ENCODE measurements at places on chromosomes 7 and 10.

GRCh38 chr10:88982366-88982765 is 8.2 kb upstream of the FAS start:
- DNase-seq = no peak

DNA sequence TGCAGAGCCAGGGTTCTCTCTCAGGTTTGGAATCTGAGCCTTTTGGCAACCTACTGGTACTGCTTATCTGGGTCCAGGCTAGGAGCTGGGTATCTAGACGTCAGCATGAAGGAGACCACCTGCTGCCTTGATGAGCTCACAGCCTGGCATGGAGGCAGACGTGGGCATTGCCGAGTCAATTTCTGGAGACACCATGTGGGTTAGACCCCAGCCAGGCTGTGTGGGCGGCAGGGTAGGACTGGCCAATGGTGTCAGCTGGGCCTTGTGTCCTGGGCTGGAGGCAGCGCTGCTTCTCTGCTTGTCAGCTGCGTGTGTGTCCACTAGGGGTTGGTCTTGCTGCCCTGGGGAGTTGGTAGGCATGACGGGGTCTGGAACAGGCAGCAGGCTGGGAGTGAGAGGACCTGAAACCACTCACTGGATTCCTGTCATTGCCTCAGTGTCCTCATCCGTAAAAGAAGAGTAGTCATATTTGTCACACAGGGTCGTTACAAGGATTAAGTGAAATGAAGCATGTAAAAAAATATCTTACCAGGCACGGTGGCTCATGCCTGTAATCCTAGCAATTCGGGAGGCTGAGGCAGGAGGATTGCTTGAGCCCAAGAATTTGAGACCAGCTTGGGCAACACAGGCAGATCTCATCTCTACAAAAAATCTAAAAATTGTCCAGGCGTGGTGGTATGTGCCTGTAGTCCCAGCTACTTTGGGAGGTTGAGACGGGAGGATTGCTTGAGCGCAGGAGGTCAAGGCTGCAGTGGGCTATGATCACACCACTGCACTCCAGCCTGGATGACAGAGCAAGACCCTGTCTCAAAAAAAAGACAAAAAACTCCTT is 31.7 kb upstream of the ANKRD2 start:
- DNase-seq = no peak

DNA sequence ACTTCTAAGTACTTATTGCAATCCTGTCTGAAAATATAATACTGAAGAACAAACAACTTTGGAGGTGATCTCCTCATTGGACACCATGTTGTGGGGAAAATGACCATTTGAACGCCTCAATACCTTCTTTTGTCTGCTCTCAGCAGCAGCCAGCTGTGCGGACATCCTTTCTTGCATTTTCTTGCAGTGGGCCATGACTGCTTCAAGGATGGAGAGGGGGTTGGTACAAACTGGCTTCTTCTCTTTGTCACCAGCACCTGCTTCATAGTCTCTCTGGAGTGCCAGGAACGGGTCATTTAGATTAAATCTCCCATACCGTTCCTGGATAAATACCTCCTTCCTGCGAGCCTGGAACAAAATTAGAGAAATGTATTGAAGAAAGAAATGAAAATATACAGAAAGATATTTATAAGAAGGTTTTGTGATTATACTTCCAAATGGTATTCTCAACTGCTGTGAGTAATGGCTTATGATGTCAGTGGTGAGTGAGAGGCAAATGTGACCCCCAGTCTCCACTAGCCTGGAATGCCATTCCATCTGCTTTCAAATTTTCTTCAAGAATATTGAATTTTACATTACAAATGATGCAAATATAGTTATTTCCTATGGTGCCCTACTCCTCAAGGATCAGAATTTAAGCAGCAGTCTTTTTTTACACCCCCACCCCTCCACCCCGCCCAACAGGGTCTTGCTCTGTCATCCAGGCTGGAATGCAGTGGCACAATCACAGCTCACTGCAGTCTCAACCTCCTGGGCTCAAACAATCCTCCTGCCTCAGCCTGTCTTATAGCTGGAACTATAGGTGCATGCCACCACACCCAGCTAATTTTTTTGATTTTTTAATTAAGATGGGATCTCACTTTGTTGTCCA is 62.4 kb downstream of the CTTNBP2 start:
- DNase-seq = no peak

DNA sequence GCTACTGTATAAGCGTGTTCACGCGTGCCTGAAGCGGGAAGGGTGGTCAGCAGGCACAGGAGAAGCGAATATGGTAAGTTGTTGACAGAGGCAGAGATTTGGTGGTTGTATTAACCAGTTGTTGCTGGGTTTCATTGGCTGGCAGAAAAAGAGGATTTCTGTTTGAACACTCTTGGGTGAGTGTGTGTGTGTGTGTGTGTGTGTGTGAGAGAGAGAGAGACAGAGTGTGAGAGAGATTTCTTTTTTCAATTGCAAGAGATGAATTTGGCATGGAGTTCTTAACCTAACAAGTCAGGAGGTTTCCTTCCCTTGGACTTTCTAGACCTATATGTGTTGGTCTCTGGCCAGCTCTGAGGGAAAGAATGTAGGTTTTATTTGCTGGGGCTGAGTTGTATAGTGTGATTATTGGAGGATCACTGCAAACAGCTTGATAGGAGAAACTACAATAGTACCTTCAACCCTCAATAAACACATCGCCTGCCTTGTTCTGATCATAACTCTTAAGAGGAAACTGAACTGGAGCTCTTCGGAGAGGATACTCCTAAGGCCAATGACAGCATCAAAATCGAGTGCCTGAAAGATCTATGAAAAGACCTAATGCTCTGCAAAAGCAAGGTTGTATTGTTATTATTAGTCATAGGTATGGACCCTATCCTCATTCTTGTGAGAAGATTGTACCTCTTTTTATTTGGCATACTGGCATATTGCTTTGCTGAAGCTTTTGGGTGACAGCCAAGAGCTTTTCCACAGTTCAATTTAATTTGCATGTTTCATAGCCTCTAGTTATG is 1.2 kb downstream of the MCU start:
- DNase-seq = no peak

DNA sequence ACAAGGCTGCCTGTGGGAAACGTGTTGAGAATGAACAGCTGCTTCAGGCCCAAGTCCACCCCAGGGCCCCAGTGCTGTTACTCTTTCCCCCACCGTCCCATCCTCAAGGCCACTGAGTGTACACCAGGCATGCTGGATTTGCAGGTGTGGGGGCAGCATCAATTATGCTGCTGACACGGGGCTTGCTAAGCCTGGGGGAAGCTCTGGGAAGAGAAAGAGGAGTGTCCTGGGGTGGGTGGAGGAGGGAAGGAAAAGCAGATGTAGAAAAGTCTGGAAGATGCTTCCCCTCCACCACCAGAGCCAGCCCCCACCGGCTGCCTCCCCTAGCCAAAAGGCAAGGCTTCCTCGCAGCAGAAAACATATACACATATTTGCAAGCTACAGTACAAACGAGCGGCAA is 153.9 kb downstream of the CDH23 start:
- DNase-seq = no peak

All from fibroblast of skin of left biceps (primary cell).